M059J (cell line): ENCODE measurements at places on chromosomes 4 and X. TPM values are rescaled to one million over a fixed set of nuclear protein-coding genes. Genes with fewer than 3 reads are reported as not detected.

Gene HERC5
- 44.4 and 59.8 TPM in 2 replicates for total RNA-seq

GRCh38 chrX:135170877-135171519 lies at the start of gene CT55:
TSS of gene CT55 (minus strand) at chrX:135171398. CDS start at chrX:135171171, 227 bp downstream.
- DNase-seq: no peak

- peak; percentile 36 for DNase-seq
Observed at GRCh38 chr4:147157860-147158701, 212.4 kb upstream of the TTC29 start.

DNA sequence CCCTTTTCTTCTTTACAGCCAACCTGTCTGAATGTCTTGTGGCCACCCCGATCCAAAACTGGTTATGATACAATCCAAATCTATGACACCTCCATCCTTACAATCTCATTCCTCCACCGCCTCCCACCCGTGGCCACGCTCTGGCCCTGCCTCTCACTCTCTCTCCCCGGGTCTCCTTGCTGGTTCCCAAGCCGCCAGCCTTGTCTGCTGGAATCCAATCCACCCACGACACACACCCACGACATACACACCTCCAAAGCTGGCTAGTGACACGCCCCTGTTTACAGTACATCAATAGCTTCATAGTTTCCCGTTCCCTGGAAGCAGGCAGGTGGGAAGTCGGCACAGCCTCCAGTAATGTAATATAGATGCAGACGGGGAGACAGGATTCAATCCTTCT lies 99.0 kb downstream of the WFS1 start:
- no peak for DNase-seq

DNA sequence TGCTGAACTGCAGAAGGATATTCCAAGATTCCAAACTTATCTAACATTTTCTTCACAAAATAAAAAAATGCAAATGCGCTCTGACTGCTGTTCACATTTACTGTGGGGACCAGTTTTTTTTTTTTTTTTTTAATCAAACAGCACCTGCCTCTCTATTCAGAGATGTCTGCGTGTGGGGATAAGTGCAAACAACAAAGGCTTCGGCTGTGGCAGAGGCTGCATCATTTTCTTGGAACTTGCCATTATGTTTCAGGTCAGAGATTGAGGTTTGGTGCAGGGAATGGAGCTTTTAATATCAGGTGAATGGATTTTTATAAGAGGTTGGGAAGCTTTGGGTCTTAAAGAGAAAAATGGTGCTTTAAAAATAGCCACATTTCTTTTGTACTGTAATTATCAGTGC lies 78.2 kb upstream of the TET2 start:
- no peak for DNase-seq

Gene ADAMTS3
- 0.12 and 0.44 TPM in 2 replicates for total RNA-seq

Gene LIMCH1
- 60.5 and 72.8 TPM in 2 replicates for total RNA-seq

Gene PDLIM3
- total RNA-seq: 7.4 and 14.5 TPM in 2 replicates

Gene TNIP3
- 0.10 TPM in 1 of 2 replicates, not detected in the other for total RNA-seq

Gene PAGE1
- 1.1 and 1.6 TPM in 2 replicates for total RNA-seq

GRCh38 chr4:154292589-154292988 lies 199.0 kb downstream of the DCHS2 start:
- DNase-seq: no peak

DNA sequence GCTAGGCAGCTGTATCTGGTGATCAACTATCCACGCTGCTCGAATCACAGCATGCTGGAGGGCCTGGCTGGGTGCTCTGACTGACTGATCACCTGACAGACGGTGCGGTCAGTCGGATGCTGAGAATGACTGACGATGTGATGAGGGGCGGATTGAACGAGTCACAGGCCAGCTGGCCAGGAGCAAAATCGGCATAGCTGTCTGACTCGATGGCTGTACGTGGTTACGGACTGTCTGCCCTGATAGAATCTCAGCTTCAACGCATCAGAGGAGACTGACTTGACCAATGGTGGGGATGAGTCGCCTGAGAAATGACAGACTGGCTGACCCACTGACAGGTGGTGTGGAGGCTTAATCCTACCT lies 1.0 kb upstream of the SUV39H1 start:
- peak; percentile 39 for DNase-seq

DNA sequence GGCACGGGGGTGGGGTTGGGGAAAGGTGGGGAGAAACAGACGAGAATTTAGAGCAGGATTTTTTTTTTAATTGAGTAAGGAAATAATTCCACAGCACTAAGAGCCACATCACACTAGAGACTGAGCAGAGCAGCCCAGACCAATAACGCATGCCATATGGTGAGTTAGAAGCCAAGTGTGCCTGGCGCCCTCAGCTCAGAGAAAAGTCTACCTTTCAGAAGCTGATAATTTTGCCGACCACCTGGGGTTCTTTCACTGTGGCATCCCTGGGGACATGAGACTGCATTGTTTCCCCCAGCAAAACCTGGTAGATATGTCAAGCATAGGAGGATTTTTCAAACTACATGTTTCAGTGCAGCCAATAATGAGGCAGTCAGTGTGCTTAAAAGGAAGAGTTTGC lies 516.8 kb downstream of the SMARCA1 start:
- no peak for DNase-seq

GRCh38 chrX:330726-331150 lies 12.1 kb upstream of the GTPBP6 start:
- no peak for DNase-seq

Gene INTU
- total RNA-seq: 1.4 and 3.1 TPM in 2 replicates

GRCh38 chr4:159271856-159272255 lies 169.0 kb downstream of the RAPGEF2 start:
- no peak for DNase-seq

Gene CD38
- total RNA-seq: 0.44 and 0.99 TPM in 2 replicates

DNA sequence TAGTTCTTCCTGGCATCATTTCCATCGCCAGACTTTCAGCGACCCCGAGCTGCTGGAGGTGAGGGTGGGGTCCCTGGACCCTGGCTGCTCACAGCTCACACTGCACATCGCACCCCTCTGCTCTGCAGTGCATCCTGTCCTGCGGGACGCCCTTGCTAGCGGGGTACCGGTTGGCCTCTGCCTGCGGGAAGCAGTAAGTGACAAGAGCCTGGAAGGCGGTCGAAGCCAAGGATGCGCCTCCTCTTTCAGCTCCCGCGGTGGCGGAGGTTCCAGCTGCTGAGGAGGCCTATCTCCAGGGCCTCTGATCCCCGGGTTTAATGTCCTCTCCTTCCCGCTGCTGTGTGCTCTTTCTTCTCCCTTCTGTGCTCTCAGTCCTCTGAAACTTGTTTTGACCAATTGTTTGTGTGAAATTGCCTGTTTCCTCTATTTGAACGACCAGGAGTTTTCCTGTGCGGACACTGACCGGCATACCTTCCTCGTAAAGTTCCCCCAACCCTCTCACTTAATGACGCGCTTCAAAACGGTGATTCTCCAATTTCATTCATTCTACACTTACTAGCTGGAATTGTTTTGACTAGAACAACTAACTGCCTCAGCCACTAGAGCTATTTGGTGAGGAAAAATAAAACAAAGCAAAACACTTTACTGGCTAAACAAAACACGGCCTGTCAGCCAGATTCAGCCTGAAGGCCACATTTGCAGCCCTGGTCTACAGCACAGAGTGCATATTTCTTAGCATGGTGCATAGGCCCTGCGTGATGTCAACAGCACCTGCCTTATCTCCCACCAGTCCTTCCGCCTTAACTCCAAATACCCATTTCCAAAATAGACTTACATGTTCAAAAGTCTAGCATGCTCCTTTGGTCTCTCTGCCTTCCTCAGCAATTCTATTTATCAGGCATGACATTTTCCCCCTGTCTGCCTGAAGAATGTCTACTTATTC lies 28.0 kb downstream of the MGAT4D start:
- no peak for DNase-seq

DNA sequence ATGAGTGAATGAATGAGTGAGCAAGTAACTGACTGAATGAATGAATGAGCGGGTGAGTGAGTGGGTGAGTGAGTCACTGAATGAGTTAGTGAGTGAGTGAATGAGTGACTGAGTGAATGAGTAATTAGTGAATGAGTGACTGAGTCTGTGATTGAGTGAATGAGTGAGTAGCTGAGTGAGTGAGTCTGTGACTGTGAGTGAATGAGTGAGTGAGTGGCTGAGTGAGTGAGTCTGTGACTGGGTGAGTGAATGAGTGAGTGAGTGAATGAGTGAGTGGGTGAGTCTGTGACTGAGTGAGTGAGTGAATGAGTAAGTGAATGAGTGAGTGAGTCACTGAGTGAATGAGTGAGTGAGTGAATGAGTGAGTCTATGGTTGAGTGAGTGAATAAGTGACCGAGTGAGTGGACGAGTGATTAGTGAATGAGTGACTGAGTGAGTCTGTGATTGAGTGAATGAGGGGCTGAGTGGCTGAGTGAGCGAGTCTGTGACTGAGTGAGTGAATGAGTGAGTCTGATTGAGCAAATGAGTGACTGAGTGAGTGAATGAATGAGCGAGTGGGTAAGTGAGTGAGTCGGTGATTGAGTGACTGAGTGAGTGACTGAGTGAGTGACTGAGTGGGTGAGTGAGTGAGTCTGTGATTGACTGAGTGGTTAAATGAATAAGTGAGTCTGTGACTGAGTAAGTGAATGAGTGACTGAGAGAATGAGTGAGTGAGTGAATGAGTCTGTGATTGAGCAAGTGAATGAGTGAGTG lies 223.0 kb upstream of the PSAPL1 start:
- DNase-seq: no peak

- DNase-seq: peak; percentile 84
Observed at GRCh38 chr4:151676301-151676700, 84.5 kb downstream of the GATB start.

GRCh38 chr4:176300036-176300435 lies 19.7 kb upstream of the SPCS3 start:
- DNase-seq: no peak

Gene TACR3
- total RNA-seq: not detected in 2 replicates
